AG08396 (cell line): ENCODE measurements at places on chromosomes 2 and 18.
A peak's percentile ranks its signal among the peaks of the same experiment; 100 is the strongest.

GRCh38 chr2:80348078-80348477 is 43.5 kb upstream of the LRRTM1 start:
- no peak for DNase-seq

- no peak for DNase-seq
Observed at GRCh38 chr2:62208758-62209114, 12.8 kb downstream of the B3GNT2 start.

DNA sequence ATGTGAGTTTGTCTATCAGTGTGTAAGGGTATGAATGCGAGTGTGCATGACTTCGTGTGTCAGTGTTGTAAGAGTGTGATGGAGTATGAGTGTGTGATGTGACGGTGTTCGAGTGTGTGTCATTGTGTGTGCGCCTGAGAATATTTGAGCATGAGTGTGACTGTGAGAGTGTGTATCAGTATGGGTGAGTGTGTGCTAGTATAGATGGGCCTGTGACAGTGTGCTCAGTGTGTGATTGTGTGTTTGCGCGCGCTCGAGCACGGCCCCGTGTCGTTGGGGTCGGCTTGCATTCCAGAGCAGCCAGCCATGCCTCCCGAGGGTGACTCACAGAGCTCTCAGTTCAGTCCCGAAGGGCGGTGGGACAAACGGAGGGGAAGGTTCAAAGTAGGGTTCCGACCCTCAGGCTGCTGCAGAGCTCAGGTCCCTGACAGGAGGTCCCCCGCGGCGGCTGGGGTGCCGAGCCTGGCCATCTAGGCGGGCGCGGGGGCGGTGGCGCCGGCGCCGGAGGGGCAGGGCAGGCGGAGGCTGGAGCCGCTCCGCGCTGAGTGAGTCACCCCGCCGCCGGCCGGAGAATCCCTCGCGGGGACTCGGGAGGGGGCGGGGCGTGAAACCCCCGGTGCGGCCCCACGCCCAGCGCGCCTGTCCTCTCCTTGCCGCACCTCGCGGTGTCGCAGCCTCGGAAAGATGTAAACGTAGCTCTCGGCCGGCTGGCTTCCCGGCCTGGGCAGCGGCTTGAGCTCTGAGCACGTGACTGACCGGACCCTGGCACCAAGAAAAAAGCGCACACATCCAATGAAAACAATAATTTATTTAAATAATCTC is 3.8 kb downstream of the DLX2 start:
- DNase-seq: peak; percentile 86

DNA sequence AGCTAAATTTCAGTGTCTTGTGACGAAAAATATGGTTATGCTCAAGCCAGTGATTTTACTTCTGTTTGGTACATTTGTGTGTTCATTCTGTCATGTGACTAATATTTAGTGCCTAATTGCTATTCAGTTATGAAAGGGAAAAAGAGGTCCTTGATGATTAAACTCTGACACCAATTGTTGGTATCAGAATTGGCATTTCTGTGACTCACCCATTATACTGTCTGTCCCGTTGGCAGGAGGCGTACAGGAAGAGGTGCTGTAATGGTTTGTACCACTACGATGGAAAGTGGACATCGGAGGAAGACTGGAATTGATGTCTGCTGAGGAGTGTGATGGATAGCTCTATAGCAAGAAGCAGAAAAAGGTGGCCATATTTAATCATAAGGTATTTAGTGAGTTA is 310.4 kb upstream of the CCDC68 start:
- no peak for DNase-seq

- no peak for DNase-seq
Observed at GRCh38 chr2:69734035-69734611, 7.8 kb upstream of the ANXA4 start.

DNA sequence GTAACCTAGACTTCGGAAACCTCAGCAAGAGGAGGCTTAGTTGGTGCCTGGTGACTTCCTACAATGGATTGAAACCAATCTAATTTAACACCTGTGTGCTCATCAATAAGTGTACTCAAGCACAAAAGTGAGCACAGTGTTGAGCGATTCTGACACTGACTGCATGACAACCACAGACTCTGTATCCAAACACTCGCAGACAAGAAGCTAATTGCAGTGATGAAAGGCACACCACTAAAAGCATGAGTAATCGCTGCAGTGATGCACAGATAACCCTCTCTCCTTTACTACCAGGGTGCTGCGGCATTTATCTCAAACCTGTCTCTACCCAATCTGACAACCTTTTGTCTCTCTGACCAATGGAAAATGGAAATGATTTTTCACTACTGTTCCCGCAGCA is 168.1 kb downstream of the AFF3 start:
- no peak for DNase-seq

DNA sequence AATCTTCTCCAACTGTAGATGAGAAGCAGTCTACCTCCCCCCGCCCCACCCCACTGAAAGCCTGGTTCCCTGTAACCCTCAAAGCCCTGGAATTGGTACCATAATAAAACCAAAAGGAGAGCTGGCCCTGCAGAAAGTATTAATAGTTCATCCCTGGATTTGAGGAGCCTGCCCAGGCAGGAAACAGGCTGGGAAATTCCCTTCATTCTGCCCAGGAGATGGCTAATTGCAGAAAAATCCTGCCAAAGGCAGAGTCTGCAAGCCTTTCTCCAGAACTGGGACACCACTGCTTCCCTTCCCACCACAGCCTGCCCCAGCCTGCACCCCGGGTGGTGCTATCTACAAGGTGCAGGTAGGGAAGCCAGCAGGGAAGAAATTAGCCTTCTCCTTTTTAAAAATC is 16.3 kb downstream of the GKN2 start:
- DNase-seq: peak; percentile 32

- no peak for DNase-seq
Observed at GRCh38 chr18:38565513-38565912, 999.9 kb upstream of the CELF4 start.

GRCh38 chr2:165843351-165843750 is 49.3 kb upstream of the GALNT3 start:
- no peak for DNase-seq

- DNase-seq: no peak
Observed at GRCh38 chr2:36197181-36197971, 158.2 kb upstream of the CRIM1 start.

DNA sequence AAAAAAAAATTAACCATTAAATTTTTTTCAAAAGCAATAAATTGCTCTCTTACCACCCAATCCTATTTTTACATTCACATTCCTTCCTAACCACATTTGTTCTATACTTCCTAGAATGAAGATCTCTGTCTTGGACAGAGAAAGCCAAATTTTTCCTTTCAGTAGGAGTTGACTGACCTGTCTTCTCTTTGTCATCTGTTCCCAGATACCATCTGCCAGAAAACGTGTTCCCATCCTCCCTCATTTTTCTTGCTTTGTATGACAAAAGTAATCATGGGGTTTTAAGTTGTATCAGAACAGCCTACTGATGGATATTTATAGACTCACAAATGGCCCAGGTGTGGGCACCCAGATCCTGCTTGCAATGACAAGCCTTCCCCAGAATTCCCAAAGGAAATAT is 182.1 kb downstream of the CYP26B1 start:
- no peak for DNase-seq

DNA sequence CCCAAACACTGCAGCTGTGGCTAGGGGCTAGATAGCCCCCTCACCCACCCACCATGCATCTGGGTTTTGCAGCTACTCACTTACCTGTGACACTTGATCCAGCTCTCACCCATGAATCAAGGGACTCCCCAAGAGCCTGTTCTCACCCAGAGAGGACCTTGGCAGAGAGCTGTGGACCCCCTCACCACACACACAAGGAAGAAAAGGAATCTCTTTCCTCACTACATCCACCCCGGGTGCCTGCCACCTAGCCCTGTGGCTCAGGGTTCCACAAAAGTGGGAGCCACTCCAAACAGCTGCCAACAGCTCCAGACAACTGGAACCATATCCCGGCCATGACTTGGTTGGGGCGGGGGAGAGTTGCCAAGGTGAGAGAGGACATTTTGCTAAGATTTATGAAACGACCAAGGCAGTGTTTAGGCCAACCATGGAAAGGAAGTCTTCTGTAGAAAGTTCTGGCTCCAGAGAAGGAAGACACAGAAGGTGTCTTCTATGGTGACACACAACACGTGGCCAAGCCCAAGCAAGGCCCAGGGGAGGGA is 522.1 kb upstream of the RAB6C start:
- no peak for DNase-seq

GRCh38 chr18:46408334-46408987 is 248.6 kb downstream of the LOXHD1 start:
- DNase-seq: no peak

- no peak for DNase-seq
Observed at GRCh38 chr2:67015681-67016080, 381.5 kb upstream of the ETAA1 start.

GRCh38 chr18:42038936-42039335 is 83.9 kb downstream of the PIK3C3 start:
- peak; percentile 29 for DNase-seq

- DNase-seq: no peak
Observed at GRCh38 chr18:30106356-30106755, 936.2 kb downstream of the DSC3 start.

- no peak for DNase-seq
Observed at GRCh38 chr18:79353267-79353666, 42.5 kb upstream of the NFATC1 start.

DNA sequence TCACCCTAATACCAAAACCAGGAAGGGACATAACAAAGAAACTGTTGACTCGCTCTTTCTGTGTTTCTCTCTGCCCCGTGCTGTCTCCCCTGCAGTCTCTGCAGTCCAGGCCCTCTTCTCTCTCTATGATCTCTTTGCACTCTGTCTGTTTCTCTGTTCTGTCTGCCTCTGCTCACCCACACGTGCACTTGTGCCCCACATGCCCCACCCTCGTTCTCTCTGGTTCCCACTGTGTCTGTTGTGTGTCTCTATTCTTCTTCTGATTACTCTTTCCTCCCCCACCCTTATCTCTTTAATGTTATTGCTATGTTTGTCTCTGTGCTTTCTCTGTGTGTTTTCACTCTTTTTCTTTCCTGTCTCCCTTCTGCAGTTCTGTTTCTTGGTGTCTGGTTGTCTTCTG is 54.0 kb downstream of the NAT8 start:
- no peak for DNase-seq

DNA sequence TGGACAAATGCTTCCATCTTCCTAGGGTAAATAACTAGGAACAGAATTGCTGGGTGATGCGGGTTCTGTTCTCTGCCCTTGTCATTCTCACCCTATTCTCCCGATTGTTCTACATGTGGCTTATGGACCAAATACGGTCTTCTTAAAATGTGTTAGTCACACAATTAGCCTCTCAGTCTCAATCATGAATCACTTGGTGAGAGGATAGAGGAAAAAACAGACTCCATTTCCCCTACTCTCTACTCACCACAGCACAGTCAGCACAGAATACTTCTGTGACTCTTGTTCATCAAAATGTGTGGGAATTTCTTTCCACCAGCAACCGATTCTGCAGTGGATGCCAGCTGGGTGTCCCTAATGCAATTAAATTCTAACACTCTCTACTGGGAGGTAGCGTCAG is 125.2 kb downstream of the SH3BP4 start:
- no peak for DNase-seq

DNA sequence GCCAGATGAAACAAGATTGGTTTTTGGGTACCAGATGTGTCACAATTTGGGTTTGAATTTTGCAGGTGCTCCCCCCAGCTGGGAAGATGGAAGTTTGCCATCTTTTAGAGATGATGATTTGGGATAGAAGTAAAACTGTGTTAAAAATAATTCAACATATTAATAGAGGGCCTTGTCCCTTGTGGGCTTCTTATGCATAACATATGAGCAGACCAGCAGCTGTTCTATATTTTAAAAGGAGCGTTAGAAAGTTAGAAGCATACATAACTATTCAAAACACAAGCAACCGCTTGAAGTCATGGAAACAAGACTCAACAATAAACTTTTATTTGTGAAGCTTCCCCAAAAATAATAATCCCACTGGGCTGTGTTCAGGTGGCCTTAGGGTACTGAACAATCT is 62.8 kb downstream of the EFEMP1 start:
- DNase-seq: no peak

- DNase-seq: peak; percentile 21
Observed at GRCh38 chr18:67509741-67510391, 6.7 kb downstream of the DSEL start.

DNA sequence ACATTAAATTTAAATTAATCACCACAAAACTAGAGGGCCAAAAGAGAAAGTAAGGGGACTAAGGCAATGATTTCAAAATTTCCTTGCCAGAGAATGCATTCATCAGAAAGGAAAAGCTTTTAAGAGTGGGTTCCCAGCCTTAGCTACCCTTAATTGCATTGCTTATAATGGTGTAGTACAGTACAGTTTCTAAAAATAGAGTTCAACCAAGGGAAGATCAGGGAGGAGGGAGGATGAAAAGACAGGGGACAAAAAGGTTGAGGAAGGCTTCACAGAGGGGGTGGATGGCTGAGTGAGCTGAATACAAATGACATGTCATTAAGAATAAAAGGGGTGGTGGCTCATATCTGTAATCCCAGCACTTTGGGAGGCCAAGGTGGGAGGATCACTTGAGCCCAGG is 119.9 kb downstream of the RBMS1 start:
- no peak for DNase-seq

DNA sequence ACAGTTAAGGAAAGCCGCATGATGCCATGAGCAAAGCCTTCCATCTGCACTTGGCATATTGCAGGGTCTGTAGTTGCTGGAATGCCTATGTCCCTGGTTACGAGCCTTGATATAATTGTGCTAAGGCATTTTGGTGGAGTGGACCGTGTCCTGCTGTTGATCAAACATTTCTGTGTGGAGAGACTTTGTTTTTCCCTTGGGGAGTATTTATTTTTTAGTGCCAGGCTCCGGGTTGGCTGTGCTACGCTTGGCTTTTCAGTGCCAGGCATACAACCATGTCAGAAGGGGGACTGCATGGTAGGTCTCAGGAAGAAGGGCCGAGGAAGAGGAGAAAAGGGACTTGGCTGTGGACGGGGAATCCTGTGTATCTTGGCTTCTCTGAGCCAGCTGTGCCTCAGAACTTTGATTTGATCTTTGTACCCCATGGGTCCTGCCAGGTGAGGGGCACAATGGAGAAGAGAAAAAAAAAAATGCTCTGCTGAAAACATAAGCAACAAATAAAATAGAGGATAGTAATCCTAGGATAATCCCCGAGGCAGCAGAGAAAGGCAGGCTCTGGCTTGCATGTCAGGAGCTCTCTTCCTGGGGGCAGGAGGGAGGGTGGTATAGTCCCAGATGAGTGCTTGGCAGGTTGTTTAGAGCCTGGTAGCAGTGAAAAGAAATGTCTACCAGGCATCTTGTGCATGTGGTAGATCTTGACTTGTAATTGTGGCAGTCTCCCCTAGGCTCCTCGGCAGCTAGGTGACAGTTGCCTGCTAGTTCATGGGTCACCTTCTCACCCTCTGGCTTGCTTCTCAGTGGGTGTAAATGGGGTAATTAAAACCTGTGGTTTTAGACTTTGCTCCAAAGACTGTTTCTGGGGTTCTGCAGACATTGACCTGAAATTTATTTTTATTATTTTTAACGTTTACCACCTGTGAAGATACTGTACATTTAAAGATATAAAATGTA is 233.0 kb downstream of the NEDD4L start:
- DNase-seq: no peak

- peak; percentile 39 for DNase-seq
Observed at GRCh38 chr2:230713331-230714135, 891 bp downstream of the CAB39 start.

- DNase-seq: peak; percentile 24
Observed at GRCh38 chr2:135744760-135745314, 3.2 kb downstream of the UBXN4 start.
